Mesenteric fat pad (tissue), 1 donor: ENCODE measurements at places on chromosomes 4 and X. TPM values are rescaled to one million over a fixed set of nuclear protein-coding genes. Genes with fewer than 3 reads are reported as not detected.

GRCh38 chr4:70681704-70682103, 6.6 kb upstream of the UTP3 start:
- no peak for DNase-seq

DNA sequence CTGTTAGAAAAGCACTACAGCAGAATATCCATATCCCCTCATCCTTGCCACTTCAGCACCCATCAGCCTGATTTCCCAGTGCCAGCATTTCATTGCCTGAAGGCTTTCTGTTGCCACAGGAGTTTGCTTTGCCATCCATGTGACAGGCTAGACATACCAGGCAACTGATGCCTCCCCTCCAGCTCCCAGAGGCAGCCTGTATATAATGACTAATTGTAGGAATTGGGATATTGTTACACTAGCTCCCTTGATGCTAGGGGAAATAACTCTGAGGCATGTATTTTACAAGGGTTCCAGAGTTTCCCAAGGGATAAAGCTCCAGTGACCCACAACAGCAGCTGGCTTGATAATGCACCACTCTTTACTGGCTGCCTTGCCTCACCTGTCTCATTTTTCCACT, 608.0 kb upstream of the FTHL17 start:
- no peak for DNase-seq

DNA sequence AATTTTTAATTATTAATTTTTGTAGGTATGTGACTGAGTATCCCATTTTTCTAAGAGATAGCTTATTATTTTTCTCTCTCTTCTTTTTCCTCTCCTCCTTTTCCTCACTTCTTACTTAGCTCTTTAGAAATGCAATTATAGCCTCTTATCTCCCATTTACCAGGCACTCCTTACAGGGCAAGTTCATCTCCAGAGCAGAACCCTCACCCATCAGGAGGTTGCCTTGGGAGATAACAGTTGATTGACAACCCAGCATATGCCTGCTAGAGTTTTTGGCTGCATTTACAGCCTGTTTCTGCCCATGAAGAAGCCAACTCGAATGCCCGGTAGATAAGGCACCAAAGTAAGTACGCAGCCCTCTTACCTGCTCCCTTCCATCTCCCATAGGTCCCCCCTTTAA, 572.9 kb upstream of the ZFP42 start:
- DNase-seq = no peak

- DNase-seq = no peak
These were observed 105.8 kb downstream of the CHIC1 start for GRCh38 chrX:73668779-73669178.

GRCh38 chrX:125826774-125827451, 339.2 kb downstream of the DCAF12L2 start:
- DNase-seq = no peak

GRCh38 chr4:55395218-55395528, 584 bp upstream of the TMEM165 start:
- no peak for DNase-seq

- DNase-seq = no peak
These were observed 44.6 kb upstream of the GC start for GRCh38 chr4:71828470-71828869.

DNA sequence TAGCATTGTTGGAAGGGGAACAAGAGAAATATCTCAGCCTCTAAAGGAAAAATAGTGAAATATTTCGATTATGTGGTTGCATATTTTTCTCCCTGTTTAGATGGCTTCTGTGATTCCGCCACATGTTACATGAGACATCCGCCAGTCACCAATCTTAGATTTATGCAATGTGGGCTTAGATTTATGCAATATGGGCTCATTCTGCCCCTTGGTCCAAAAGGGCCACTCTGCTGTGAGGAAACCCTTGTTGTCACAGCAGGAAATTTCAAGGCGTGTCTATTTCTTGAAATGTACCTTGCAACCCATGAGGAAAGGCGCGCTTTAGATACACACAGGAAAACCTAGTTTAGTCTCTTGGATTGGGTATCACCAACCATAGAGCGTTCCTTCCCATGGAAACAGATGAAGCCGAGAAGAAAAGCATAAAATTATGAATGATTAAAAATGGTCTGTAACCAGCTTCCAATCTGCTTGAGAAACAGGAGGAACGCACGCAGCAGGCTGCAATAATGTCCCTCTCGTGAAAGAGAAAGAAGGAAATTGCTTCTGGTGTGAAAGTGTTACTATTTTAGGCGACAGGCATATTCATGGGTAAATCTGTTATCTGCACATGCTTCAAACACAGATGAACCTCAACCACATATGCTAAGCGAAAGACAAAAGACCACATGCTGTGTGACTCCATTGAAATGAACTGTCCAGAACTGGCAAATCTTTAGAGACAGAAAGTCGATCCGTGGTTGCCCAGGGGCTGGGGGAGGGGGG, 3.7 kb downstream of the RS1 start:
- DNase-seq = no peak

GRCh38 chrX:51862920-51863319, 30.5 kb upstream of the MAGED1 start:
- DNase-seq = no peak

DNA sequence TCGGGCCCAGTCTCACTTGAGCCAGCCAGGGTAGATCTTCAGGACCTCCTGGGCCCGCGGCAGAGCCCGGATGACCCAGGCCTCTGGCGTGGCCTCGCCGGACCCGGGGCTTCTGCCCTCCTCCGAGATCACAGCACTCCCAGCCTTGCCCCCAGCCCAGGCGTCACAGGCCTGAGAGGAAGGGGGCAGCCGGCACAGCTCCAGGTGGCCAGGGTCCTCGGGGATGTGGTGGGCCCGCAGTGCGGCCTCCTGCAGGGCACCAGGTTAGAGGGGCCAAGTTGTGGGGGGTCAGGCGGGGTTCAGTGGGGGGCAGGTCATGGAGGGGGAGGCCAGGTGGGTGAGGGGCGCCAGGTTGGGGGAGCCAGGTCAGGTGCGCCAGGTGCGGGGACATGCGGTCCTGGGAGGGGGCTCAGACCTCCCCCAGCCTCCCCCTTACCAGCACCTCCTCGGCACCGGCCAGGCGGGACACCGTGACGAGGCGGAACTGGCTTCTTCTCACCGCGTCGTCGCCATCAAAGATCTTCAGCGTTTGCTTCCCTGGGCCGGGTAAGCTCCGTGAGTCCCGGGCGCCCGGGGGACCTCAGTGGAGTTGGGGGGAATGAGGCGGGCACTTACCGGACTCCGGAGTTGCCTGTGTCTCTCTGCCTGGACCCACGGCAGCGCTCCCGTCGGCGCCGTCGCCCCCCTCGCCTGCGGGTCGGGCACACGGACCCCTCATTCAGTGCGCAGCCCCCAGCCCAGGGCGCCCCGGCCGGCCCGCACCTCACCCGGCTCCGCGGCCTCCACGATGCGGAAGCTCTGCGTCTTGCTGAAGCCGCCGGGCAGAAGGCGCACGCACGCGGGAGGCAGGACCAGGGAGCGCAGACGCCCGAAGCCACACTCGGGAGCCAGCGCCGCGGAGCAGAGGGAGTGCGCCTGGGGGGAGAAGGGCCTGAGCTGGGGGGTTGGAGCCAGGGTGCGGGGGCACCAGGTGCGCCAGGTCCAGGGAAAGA, 6.0 kb downstream of the DGKQ start:
- no peak for DNase-seq

DNA sequence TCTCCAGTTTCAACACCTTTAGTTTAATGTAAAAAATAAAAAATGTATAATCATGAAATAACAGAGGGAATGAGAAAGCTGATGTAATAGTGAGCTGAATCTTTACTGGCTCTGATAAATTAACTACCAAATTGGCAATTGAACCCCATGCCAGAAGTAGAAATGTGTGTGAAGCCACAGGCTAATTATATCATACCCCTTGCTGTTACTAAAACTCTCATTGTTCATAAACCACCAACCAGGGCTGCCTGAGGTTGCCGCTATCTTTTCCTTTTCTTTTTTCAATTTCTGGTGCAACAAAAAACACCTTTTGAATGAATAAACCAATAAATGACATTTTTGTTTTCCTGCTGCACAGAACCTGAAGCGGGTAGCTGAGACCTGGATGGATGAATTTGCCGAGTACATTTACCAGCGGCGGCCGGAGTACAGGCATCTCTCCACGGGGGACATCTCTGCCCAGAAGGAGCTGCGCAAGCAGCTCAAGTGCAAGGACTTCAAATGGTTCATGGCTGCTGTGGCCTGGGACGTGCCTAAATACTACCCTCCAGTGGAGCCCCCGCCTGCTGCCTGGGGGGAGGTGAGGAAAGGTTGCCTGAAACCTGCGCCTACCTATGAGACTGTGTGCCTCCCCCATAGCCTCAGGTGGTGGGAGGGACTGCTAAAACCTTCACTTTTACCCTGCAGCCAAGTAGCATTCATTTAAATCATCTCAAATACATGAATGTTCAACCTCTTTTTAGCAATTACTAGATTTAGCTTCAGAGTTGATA, 216.7 kb upstream of the GALNT7 start:
- DNase-seq = no peak

DNA sequence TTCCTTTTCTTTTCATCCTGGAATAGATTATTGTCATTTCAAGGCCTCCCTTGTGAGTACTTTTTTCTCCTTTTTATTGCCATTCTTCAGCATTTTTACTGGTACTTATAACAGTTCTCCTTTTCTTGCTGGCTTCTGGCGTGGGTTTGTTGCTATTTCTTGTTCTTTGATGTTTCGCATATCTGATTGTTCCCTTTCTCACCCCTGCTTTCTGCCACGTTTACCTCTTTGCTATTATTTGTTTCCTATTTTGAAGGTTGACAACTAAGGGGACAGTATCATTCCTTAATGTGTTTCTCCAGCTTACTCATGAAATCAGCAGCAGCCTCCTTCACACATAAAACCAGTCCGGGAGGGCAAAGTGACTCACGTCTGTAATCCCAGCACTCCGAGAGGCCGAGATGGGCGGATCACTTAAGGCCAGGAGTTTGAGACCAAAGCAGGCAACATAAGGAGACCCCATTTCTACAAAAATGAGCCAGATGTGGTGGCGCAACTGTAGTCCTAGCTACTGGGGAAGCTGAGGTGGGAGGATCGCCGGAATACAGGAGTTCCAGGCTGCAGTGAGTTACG, 72.6 kb downstream of the DMD start:
- DNase-seq = no peak

- no peak for DNase-seq
These were observed 16.5 kb downstream of the ART3 start for GRCh38 chr4:76091052-76091451.

DNA sequence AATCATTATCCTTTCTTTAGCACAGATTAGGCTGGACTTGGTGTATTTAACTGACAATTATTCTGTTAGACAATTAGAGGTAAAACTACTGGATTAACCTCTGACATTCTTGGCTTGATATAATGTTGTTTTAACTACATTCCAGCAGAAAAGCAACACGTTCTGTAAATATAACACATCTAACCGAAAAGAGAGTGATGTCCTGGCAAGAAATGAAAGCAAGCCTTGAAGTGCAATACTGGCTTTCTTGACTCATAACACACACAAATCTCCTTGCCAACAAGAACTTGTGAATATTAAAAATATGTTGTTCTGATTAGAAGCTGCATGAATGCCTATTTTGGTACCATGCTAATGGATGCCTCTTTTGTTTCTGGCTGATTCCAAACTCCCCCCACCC, 76.4 kb downstream of the EFHC2 start:
- no peak for DNase-seq

DNA sequence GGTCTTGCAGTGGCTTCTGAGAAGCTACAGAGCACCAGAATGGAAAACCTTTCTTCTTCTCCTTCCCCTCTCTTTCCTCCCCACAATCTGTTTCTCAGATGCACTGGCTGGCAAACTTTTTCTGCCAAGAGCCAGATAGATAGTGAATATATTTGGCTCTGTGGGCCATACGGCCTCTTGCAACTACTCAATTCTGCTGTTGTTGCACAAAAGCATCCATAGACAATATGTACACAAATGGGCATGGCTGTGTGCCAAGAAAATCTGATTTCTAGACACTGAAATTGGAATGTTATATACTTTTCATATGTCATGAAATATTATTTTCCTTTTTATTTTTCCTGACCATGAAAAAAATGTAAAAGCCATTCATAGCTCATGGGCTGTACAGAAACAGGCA, 3.1 kb downstream of the PHEX start:
- DNase-seq = no peak

GRCh38 chr4:47271291-47271690, 192.2 kb downstream of the COMMD8 start:
- DNase-seq = no peak

- peak; percentile 89 for DNase-seq
These were observed at the start of gene TCEAL3 for GRCh38 chrX:103607364-103608305. Gene TCEAL3 (plus strand): TSS chrX:103607963. CDS start chrX:103609065, 1,102 bp downstream.

- DNase-seq = no peak
These were observed 58.9 kb upstream of the RBM47 start for GRCh38 chr4:40688446-40689095.

GRCh38 chr4:142331646-142332045, 514.5 kb downstream of the INPP4B start:
- no peak for DNase-seq

GRCh38 chr4:155376387-155377268, at the start of gene MAP9:
Gene MAP9 (minus strand): TSS chr4:155376965. CDS start chr4:155375850, 1,115 bp downstream.
- no peak for DNase-seq

GRCh38 chr4:122541996-122542395, 78.9 kb downstream of the IL21 start:
- DNase-seq = no peak

DNA sequence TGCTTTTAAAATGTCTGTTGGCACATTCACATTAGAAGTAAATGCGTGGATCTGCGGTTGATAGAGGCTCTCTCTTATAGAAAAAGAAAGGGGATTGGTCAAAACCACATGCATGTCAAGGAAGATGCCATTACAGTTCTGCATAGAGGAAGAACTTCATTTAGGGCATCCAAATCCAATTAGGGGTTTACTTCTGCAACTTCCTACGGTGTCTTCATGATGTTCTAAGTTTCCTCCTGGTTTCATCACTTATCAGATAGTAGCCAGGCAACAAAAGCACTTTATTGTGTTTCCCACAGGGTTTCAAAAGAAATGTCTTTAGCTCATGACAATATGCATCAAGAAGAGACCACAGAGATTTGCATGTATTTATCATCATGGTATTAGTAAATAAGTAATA, 136.0 kb upstream of the HPGD start:
- no peak for DNase-seq

DNA sequence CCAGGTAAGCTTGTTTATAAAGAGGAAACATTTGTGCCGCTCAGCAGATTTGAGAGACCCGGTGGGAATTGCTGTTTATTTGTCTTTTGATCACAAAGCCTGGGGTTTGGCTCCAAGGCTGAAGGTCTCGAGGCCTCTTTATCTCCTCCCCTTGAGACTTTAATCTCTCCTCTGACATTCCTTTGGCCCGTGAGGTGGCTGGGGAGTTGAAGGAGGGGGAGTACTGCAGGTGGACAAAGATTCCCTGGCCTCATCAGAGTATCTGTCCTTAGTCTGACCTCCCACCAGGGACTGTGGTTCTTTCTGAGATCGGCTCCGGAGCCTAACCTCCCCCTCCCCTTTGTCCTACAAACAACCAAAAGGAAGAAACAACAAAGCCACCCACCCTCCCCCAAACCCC, 216.5 kb downstream of the MID1IP1 start:
- DNase-seq = no peak

GRCh38 chrX:57329008-57329407, 42.5 kb downstream of the FAAH2 start:
- no peak for DNase-seq

GRCh38 chr4:12679217-12679616, 804.9 kb downstream of the RAB28 start:
- DNase-seq = no peak

ASB9 gene
- 2.0 TPM for total RNA-seq

CSN1S1 gene
- total RNA-seq = 32.3 TPM

TCEAL3 gene
- 21.4 TPM for total RNA-seq

TAB3 gene
- total RNA-seq = 18.5 TPM

FHDC1 gene
- 1.2 TPM for total RNA-seq

FGFR3 gene
- total RNA-seq = 0.90 TPM
